ENCODE measurements at places on chromosomes 3 and 15.
A peak's percentile ranks its signal among the peaks of the same experiment; 100 is the strongest.

GRCh38 chr3:126477061-126477380, 1.3 kb upstream of the ZXDC start:
- DNase-seq: no peak

- DNase-seq: no peak
Measured at GRCh38 chr3:120100711-120101110, 6.5 kb upstream of the GSK3B start.

DNA sequence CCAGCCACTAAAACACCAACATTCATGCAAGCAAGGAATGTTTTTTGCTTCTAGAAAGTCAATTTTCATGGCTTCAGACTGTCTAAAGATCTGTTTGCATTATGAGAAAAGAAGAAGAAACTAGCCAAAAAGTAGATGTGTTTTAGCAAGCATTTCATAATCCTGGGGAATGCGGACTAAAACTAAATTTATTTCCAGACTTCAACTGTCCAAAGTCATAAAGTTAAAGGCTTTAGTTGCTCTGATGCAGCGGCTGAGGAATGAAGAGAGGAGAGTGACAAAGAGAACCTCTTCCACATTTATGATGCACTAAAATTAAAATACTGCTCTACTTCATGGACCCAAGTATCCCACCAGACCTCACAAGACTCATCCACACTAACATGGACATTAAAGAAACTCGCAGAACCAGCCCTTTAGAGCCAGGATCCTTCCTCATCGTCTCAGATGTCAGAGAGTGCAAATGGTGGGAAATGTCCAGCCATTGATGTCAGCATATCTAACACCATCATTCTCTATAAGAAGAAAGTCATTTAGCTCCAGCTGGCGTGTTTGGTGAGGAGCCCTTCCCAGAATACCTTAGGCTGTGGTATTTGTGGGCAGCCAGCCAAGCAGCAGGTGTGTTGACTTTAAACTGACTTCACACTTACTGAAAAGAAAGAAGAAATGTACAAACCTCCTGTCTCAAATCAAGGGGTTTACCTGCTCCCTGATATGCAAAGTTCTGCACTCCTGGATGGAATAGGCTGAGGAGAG, 17.4 kb downstream of the FYCO1 start:
- DNase-seq: no peak

GRCh38 chr3:107970993-107971580, 119.7 kb downstream of the CD47 start:
- no peak for DNase-seq

GRCh38 chr15:96716075-96716474, 385.6 kb downstream of the NR2F2 start:
- DNase-seq: no peak

DNA sequence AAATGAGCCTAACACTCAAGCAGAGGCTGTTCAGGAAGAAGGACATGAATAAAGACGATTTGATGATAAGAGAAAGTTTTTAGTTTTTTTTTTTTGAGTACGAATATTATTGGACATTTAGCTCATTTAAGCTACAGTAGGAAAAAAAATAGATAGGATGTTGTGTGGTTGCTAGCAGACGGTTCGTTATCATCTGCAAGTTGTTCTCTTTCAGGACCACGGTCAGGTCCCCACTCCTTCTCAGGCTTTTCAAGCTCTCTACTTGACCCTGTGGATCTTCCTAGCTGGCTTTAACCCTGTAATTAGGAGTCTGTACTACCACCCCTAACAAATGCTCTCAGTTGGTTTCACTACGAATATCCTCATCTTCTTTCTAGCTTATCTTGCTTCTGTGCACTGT, 1.1 kb downstream of the KCNH8 start:
- no peak for DNase-seq

- DNase-seq: no peak
Measured at GRCh38 chr3:124275412-124275811, 283.5 kb upstream of the ROPN1 start.

DNA sequence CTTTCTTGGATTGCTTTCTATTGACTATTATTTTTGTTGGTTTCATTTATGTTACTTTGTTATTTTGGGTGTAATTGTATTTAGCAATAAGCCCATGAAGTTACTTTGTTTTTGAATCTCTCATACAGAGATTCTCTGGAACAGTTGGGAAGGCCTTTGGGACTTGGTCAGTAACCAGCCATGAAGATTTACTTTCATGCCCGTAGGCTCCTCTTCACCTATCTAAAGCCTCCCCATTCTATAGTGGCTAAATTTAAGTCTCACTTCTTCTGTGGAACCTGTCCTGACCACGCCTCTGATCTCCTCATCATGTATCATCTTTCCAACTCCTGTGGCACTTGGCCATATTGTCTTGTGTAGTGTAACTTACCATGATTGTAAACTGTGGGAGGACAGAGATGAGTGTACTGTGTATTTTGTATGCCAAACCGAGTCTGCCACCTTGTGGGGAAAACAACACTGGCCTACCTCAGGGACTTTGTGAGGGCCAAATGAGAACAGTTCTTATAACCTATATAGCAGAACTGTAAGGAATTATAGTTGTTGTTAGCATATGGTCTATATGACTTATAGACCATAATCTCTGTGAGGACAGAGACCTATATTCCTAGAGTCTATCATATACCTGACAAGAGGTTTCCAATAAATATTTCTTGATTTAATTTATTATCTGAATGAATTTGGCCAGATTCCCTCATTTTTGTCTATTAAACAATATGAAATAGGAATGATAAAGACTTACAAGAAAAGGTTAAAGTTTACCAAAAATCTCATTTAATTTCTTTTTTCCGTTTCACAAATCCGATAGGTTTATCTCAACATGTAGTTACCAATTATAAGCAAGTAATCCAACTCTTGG, 75.0 kb downstream of the STARD9 start:
- peak; percentile 39 for DNase-seq

DNA sequence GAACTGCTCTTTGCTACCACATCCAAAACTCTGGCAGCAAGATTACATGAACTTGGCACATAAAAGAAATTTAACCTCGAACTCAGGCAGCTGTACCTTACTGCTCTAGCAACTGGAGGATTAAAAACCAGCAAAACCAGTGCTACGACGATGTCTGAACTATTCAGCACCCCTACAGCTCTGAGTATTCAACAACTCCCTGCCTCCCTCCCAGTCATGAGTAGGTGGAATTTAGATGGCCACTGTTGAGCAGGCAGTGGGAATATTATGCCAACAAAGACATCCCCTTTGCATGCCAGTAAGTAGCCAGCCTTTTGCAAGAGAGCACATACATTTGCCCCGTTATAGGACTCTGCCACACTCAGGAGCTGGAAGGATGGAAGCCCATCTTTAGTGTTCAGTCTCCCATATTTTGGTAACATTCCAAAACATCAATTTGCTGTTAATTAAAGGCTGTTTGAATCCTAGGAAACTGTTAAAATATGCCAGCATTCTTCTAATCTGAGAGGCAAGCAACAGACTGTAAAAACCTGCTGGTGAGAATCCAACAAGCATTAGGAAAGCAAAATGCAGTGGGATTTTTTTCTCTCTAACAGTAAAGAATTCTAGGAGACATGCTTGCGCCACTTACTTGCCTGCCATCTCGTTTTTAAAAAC, 85.4 kb downstream of the ZNF385D start:
- DNase-seq: no peak

- no peak for DNase-seq
Measured at GRCh38 chr15:97482521-97482920, 478.0 kb upstream of the ARRDC4 start.

All from NK-92 treated with Interleukin-12 subunit alpha and Interleukin-12 subunit beta, amount 100 ng/mL, for 24 hours (cell line).